Karpas-422 (cell line): ENCODE measurements at places on chromosomes 2 and 18. TPM values are rescaled to one million over a fixed set of nuclear protein-coding genes. Genes with fewer than 3 reads are reported as not detected.
A peak's percentile ranks its signal among the peaks of the same experiment; 100 is the strongest.

DNA sequence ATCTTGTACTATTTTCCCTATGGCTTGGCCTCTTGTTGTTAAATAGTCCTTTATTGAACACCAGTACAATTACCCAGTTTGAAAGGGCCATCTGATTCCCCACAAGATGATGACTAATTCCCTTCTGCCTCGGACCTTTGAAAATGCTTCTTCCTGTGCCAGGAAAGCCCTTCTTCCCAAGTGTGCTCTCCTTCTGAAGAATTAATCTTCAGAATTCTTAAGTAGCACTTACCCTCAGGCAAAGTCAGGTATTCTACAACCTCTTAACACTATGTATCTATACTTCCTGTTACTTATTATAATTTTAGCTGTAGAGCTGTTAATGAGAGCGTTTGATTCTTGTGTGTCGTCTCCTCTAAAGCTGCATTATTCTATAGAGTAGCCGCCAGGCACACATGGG is 28.6 kb upstream of the MEX3C start:
- no peaks in the 10 kb centered on the region for H3K36me3 ChIP-seq
- no peak overlapping the region for H3K4me3 ChIP-seq
- no peak overlapping the region for H3K27ac ChIP-seq
- DNase-seq: no peak
- 0 out of 2 replicates have a peak, but pooled peaks cover 2% of the 10 kb centered on the region for H3K27me3 ChIP-seq

DNA sequence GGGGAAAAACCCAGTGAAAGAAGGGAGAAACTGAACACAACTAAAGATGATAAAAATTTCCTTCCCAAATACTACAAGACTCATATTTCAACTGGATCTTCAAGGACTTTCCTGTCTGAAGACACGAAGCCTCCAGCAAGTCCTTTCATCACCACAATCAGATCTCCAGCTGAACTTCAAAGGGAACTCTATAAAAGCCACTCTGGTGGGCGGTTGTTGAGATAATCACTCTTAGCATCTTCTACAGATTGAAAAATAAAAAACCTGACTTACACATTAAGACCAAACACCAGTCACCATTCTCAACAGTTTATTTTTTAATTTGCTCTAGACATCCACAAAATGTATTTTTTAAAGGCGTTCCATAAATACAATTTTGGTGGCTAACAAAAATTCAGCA is 4.4 kb downstream of the REV1 start:
- DNase-seq: no peak
- no peaks in the 10 kb centered on the region for H3K27me3 ChIP-seq
- H3K36me3 ChIP-seq: peaks cover 2% of the 10 kb centered on the region; the same call in 1 of the 2 replicates
- peaks cover 54% of the 10 kb centered on the region for H3K4me1 ChIP-seq
- H3K27ac ChIP-seq: peak overlapping the region; percentile 1

DNA sequence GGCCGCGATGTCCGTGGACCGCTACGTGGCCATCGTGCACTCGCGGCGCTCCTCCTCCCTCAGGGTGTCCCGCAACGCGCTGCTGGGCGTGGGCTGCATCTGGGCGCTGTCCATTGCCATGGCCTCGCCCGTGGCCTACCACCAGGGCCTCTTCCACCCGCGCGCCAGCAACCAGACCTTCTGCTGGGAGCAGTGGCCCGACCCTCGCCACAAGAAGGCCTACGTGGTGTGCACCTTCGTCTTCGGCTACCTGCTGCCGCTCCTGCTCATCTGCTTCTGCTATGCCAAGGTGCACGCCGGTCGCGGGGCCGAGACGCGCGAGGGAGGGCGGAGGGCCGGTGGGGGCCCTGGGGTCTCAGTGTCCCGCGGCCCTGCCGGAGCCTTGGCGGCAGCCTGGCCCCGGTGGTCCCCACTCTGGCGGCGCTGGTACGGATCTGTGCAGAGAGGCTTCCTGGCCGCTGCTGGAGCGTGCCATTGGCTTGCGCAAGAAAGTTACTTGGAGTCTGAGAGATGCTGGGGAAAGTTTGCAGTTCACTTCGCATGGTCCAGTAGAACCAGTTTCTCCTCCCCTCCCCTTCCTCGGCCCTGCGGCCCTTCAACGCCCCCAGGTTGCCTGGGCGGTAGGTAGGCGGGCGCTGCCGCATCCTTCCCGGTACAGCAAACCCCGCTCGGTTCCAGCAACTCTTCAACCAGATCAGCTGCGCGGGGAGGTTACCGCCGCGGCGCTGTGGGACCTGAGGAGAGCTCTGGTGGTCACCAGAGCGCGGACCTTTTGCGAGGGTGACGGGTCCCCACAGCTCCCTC is 1.5 kb downstream of the GALR1 start:
- no peak for DNase-seq
- H3K27ac ChIP-seq: no peak overlapping the region
- H3K27me3 ChIP-seq: no peaks in the 10 kb centered on the region

COLEC11 gene
- total RNA-seq: not detected in 2 replicates

DNA sequence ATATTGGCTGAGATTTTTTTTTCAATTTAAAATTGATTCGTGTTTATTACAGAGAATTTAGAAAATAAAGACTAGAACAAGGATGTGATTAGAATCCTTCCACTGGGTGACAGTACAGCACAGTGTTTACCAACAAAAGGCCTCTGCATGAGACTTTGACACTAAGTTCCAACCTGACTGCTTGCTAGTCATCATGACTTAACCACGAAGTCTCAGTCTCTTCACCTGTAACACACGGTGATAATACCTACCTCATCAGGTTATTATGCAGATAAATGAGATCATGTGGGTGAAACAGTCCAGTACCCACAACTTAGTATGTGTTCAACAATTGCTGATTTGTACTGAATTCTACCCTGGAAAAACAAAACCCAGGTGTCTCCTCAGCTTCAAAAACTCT is 151.2 kb downstream of the STK39 start:
- DNase-seq: no peak
- H3K4me3 ChIP-seq: no peak overlapping the region
- no peaks in the 10 kb centered on the region for H3K27me3 ChIP-seq
- no peak overlapping the region for H3K27ac ChIP-seq

CPLX4 gene
- not detected in 2 replicates for total RNA-seq

DNA sequence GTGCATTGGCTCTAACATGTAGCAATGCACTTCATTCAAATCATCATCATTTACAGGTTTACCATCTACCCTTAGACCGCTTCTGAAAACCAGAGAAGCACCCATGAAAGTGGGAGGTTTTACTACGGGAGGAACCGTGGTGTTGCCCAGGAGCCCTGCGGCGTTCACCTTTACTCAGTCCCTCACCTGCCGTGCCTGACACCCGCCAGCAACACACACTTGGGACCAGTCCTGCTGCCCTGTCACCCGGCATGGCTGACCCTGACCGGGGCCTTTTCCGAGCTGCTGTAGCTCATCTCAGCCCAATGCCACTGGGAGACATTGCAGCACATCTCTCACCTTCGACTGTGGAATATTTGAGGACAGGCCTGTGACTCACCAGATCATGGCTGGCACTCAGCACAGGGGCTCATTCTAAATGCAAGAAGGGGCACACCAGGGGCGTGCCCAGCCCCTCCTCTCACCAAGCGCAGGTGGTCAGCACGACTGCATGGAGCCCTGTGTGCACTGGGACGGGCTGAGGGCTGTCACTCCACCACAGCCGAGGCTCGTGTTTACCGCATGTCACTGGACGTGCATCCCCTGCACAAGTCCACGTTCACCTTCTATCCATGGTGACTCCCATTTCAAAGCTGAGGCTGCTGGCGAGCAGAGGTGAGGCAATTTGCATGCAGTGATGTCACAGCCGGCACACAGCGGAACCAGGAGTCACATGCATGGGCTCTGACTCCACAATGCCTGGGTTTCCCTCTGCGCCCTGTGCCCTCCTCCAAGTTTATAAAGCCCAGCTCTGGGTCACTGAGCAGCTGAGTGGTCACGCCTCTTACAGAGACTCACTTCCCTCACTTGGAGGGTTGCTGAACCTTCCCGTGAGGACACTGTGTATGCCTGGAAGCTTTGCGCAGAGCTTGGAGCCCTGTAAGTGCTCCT is 76.7 kb upstream of the SNTG2 start:
- no peak overlapping the region for H3K4me3 ChIP-seq
- no peaks in the 10 kb centered on the region for H3K36me3 ChIP-seq
- H3K27ac ChIP-seq: no peak overlapping the region

CD28 gene
- not detected in 2 replicates for total RNA-seq

MAPK4 gene
- total RNA-seq: not detected in 2 replicates

DNA sequence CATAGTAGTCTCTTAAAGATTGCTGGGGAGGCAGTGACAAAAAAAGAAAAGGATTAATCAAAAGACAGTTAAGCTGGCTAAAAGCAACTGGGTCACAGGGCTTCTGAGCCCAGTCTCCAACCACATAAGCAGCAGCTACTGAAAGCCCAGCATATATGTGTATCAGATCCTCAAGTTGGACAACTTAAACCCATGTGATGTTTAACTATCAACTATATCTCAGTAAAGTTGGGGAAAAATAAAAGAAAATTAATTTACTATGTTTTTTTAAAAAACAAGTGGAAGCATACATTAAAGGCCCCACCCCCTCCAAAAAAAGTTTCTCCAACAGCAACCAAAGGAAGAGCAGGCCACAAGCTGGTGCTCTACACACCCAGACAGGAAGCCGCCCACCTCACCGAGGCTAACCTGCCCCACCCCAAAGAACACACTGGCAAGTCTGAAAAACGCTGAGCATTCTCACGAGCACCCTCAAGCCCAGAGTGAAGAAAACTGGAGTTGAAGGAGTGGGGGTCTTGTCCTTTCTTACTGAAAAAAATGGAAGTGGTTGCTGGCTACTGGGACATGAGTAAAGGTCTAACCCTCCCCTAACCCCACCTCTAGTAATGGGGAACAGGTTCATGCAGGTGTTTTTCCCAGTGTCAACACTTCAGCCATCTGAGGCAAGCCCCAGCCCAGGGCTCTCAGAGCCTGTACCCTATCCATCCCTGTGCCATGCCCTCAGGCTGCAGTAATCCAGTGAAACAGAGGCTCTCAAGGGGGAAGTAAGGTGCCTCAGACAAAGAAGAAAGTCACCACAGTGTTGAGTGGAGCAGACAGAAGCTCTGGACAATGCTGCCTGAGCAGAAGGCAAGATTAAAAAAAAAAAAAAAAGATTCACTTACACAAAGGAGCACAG is 106.3 kb downstream of the GYPC start:
- H3K4me3 ChIP-seq: no peak overlapping the region
- DNase-seq: no peak
- H3K36me3 ChIP-seq: no peaks in the 10 kb centered on the region
- H3K27ac ChIP-seq: no peak overlapping the region
- 0 out of 2 replicates have a peak, but pooled peaks cover 3% of the 10 kb centered on the region for H3K27me3 ChIP-seq
- H3K4me1 ChIP-seq: no peaks in the 10 kb centered on the region

DNA sequence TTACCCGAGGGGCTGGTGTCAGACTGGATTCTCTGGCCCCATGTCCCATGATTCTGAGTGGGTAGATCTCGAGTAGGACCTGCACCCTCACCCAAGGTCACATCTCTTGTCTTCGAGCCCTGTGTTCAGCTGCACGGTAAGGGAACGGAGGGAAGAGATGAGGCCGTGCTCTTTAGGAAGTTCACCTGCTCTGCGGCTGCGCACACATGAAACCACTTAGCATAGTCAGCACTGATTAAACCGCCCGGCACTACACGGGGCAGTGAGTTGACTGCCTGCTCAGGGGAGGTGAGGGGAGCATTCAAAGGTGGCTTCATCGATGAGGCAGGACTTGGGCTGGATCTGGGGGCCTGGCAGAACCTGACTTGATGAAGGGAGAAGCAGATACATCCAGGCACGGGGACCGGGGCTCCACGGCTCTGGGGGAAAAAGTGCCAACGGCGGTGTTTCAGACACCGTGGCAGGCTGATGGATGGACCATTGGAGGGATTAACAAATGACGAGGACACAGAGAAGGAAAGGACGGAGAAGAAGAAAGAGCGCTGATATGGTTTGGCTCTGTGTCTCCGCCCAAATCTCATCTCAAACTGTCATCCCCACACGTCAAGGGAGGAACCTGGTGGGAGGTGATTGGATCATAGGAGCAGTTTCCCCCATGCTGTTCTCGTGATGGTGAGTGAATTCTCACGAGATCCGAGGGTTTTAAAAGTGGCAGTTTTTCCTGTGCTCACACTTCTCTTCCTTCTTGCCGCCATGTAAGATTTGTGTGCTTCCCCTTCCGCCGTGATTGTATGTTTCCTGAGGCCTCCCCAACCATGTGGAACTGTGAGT is 248.6 kb downstream of the CYP26B1 start:
- DNase-seq: no peak
- no peaks in the 10 kb centered on the region for H3K36me3 ChIP-seq
- H3K27ac ChIP-seq: no peak overlapping the region
- H3K27me3 ChIP-seq: no peaks in the 10 kb centered on the region
- no peaks in the 10 kb centered on the region for H3K4me1 ChIP-seq

DNA sequence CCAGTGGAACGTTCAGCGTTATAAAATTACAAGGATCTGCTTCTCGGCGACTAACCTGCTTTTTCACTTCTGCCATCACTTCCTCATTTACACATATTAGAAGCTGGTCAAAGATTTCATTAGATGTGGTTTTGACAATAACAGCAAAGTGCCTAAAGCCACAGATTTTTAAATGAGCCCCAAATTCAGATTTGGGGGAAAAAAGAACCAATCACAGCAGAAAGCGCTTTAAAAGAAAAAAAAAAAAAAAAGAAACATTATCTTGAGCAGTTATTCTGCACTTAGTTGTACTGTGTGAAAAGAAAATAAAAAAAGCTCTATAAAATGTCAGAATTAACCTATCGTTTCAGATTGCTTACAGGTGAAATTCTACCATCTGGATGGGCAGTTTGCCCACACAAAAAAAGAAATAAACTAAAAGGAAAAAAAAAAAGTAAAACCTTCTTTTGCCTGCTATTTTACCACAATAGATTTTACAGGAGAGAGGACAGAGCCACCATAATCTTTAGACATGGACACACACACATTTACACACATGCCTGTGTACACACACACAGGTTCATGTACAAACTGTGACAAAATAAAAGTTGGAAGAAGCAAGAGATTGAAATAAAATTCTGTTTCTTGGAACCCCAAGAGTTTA is 167.2 kb downstream of the TCF4 start:
- peak; percentile 86 for DNase-seq
- peaks cover 100% of the 10 kb centered on the region for H3K4me1 ChIP-seq
- peak overlapping the region; percentile 98 for H3K27ac ChIP-seq
- H3K36me3 ChIP-seq: no peaks in the 10 kb centered on the region
- H3K4me3 ChIP-seq: peak overlapping the region; percentile 30

DNA sequence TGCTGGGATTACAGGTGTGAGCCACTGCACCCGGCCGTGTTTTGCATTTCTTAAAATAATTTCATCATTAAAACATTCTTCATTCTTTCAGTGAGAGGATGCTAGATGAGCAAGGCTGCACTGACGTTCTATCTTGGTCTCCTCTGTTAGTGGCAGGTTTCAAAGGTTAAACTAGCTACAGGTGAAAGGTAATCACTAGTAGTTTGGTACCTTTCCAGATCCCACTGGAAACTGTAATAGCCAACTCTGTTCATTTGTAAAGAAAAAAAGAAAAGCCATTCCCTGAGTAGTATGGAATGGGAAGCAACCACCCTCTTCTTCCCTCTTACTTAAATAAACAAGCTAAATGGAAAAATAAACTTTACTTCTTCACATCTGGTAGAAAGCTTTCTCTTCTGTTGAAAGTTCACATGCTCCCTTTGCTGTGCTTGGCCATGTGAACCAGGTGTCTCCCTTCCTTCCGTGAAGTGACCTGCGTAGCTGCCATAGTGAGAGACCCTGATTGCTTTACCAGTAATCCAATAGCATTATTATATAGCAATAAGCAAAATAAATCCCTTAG is 94.0 kb downstream of the GREB1L start:
- no peak for DNase-seq
- H3K27ac ChIP-seq: no peak overlapping the region
- H3K27me3 ChIP-seq: no peaks in the 10 kb centered on the region
- H3K4me3 ChIP-seq: no peak overlapping the region
